ENCODE measurements at places on chromosomes 12 and 14. TPM values are rescaled to one million over a fixed set of nuclear protein-coding genes. Genes with fewer than 3 reads are reported as not detected.

The DTX1 gene
- 0.09 TPM for total RNA-seq

The TRPV4 gene
- total RNA-seq, result 1.1 TPM

The SPX gene
- 0.63 TPM for total RNA-seq

The TEAD4 gene
- total RNA-seq, result 2.5 TPM

The BDKRB1 gene
- total RNA-seq, result 13.4 TPM

The RHOJ gene
- 13.3 TPM for total RNA-seq

The A2ML1 gene
- total RNA-seq, result under 0.01 TPM

Data from bronchial smooth muscle cell (primary cell).